Esophagus (tissue), 2 donors: ENCODE measurements at places on chromosomes 1 and 21. TPM values are rescaled to one million over a fixed set of nuclear protein-coding genes. Genes with fewer than 3 reads are reported as not detected.

The AMY1B gene
- not detected for polyA plus RNA-seq

The ITGB2 gene
- polyA plus RNA-seq, result 7.3 TPM

The CELA3A gene
- 0.47 TPM for polyA plus RNA-seq

The KDM5B gene
- polyA plus RNA-seq, result 18.1 TPM

The ALG6 gene
- 14.1 TPM for polyA plus RNA-seq

The TMEM240 gene
- 2.1 TPM for polyA plus RNA-seq

The CEP350 gene
- polyA plus RNA-seq, result 5.2 TPM

The PDPN gene
- 11.9 TPM for polyA plus RNA-seq

The DNAJC28 gene
- polyA plus RNA-seq, result 1.2 TPM

The COL16A1 gene
- polyA plus RNA-seq, result 12.2 TPM

The CFHR2 gene
- not detected for polyA plus RNA-seq

The TSTD1 gene
- 117 TPM for polyA plus RNA-seq

The ANGPTL7 gene
- polyA plus RNA-seq, result 0.28 TPM

The BMP8A gene
- not detected for polyA plus RNA-seq

The MANEAL gene
- 3.1 TPM for polyA plus RNA-seq

The CENPL gene
- 3.2 TPM for polyA plus RNA-seq

The LCE3D gene
- 546 TPM for polyA plus RNA-seq

The LCE1A gene
- polyA plus RNA-seq, result not detected

The C1orf141 gene
- polyA plus RNA-seq, result not detected

The LCE1D gene
- not detected for polyA plus RNA-seq

The TACSTD2 gene
- polyA plus RNA-seq, result 946 TPM

The LCE2A gene
- polyA plus RNA-seq, result not detected

The RAB42 gene
- 0.51 TPM for polyA plus RNA-seq

The CA6 gene
- polyA plus RNA-seq, result 0.06 TPM

The SYT2 gene
- polyA plus RNA-seq, result 0.04 TPM

The EXO1 gene
- 1.2 TPM for polyA plus RNA-seq

The KLHDC9 gene
- 2.5 TPM for polyA plus RNA-seq

The PODN gene
- 5.0 TPM for polyA plus RNA-seq

The PCAT6 gene
- polyA plus RNA-seq, result 8.9 TPM

The SMPDL3B gene
- polyA plus RNA-seq, result 0.98 TPM

The EXTL1 gene
- polyA plus RNA-seq, result 0.09 TPM

The GNAT2 gene
- not detected for polyA plus RNA-seq

The COG2 gene
- polyA plus RNA-seq, result 4.0 TPM

The ETNK2 gene
- polyA plus RNA-seq, result 9.5 TPM

The CELA2B gene
- polyA plus RNA-seq, result not detected

The RNF207 gene
- 68.0 TPM for polyA plus RNA-seq

The PGLYRP3 gene
- polyA plus RNA-seq, result 9.9 TPM

The LY9 gene
- polyA plus RNA-seq, result 0.54 TPM

The ADGRL4 gene
- polyA plus RNA-seq, result 2.4 TPM

The FCRLA gene
- 0.29 TPM for polyA plus RNA-seq

The SH3BGR gene
- 4.9 TPM for polyA plus RNA-seq

The OBSCN gene
- 7.7 TPM for polyA plus RNA-seq

The LPAR3 gene
- polyA plus RNA-seq, result 4.0 TPM

The KCNA3 gene
- polyA plus RNA-seq, result 0.06 TPM

The BACH1 gene
- 6.2 TPM for polyA plus RNA-seq

The SYPL2 gene
- 0.38 TPM for polyA plus RNA-seq

The ZSWIM5 gene
- polyA plus RNA-seq, result 0.41 TPM
